T-helper 2 cell treated with Interferon-gamma antibody and Interleukin-4, amounts not matched to agents 5 μg/mL and 100 μg/mL, for 36 hours (primary cell): ENCODE measurements at places on chromosomes 1 and 21.

DNA sequence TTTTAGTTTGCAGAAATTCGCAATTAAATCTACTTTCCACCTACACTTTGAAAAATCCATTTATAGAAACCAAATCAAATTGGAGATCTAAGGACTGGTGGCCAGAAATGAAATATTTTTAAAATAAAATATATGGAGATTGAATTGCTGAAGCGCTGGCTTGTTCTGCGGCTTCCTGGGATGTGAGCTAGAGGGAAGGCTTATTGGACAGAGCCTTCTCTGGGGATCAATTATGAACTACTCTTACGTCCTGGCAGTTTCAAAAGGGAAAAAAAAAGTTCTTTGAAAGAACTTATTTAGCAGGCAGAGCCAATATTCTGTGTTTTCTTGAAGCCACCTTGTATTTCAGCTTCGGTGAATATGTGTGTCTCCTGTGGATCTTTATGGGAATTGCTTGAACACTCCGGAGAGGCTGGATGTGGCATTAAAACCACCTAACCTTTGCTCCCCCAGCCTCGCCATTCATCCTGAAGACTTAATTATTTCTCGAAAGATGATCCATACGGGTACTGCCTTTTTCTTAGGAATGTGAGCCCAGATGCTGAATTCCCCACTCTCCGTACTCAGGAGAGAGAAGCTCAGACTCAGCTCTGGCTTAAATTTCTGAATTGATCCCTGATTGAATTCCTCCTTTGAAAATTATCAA is 478.9 kb upstream of the VAMP3 start:
- no peak for DNase-seq

DNA sequence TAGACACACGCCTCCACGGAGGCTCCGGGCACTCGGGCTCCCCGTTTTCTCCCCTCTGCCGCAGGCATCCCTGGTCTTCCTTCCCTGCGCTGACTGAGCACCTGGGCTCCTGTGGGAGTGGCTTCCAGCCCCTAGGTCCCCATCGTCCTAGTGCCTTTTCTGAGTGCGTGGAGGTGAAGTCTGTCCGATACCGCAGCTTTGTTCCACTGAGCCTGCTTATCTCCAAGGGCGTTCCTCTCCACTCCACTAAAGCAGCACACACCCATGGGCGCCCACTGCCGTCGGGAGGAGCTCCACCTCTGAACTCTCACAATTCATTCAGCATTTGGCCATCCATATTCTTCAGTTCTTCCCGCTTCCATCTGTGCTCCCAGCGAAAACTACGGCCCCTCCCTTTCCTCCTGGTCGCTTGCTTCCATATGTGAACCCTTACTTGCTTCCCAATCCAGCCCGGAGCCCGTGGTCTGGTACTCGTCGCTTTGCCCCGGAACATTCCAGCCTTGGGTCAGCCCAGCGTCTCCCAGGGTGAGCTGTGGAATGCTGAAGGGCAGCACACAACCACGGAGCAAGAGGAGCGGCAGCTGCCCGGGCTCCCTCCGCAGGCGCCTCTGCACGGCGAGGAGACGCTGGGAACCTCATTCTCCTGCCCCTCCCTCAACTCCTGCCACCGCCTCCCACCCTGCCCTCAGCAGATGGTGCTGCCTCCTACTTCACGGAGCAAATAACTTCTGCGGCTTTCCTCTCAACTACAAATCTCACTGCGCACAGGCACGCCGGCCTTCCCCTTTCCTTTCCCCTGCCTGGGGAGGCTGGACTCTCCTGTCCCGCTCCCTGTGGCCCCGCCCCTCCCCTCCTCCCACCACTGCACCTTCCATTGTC is 27.5 kb downstream of the ATP8B2 start:
- DNase-seq, result peak; percentile 49

- DNase-seq, result no peak
These were observed 6.3 kb upstream of the PADI1 start for GRCh38 chr1:17198476-17199258.

- DNase-seq, result no peak
These were observed 72.8 kb downstream of the ATF6 start for GRCh38 chr1:161838885-161839284.

DNA sequence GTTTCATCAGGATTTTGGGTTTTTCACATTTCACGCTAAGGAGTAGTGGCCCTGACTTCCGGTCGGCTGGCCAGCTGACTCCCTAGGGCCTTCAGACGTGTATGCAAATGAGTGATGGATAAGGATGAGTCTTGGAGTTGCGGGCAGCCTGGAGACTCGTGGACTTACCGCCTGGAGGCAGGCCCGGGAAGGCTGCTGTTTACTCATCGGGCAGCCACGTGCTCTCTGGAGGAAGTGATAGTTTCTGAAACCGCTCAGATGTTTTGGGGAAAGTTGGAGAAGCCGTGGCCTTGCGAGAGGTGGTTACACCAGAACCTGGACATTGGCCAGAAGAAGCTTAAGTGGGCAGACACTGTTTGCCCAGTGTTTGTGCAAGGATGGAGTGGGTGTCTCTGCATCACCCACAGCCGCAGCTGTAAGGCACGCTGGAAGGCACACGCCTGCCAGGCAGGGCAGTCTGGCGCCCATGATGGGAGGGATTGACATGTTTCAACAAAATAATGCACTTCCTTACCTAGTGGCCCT is 23.1 kb upstream of the TNFRSF1B start:
- DNase-seq, result no peak
